C1 segment of cervical spinal cord (tissue), 14 donors: ENCODE measurements at places on chromosomes 6 and 20.

GRCh38 chr6:170208651-170209353 lies 82.1 kb downstream of the DLL1 start:
- DNase-seq: no peak

- DNase-seq: peak; percentile 46
These were observed 39.6 kb upstream of the STX16 start for GRCh38 chr20:58611236-58612030.

GRCh38 chr6:149317644-149318571 lies at the start of gene TAB2:
Gene TAB2 (plus strand): TSS chr6:149317712. CDS start chr6:149369998, 52,286 bp downstream.
- peak; percentile 67 for DNase-seq

GRCh38 chr6:111982681-111983080 lies 71.2 kb upstream of the CCN6 start:
- no peak for DNase-seq

- DNase-seq: no peak
These were observed 110.4 kb downstream of the MYB start for GRCh38 chr6:135291288-135292076.

DNA sequence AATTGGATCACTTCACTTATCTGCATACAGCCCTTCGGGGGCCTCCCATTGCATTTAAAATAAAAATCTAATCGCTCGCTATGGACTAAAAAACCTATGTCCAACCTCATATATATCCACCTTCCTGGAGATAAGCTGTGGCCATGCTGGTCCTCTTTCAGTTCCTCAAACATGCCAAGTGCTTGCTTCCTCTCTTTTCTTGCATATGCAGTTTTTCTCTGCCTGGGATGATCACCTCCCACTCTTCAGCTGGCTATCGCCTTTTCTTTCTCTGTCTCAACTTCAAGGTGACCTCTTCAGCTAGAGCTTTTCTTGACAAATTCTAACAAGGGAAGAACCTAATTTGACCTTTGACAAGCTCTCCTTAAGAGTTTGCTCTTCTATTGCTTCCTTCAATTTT lies 5.6 kb upstream of the TFB1M start:
- DNase-seq: no peak
